Panc1 (cell line): ENCODE measurements at places on chromosomes 12 and 14. TPM values are rescaled to one million over a fixed set of nuclear protein-coding genes. Genes with fewer than 3 reads are reported as not detected.

DNA sequence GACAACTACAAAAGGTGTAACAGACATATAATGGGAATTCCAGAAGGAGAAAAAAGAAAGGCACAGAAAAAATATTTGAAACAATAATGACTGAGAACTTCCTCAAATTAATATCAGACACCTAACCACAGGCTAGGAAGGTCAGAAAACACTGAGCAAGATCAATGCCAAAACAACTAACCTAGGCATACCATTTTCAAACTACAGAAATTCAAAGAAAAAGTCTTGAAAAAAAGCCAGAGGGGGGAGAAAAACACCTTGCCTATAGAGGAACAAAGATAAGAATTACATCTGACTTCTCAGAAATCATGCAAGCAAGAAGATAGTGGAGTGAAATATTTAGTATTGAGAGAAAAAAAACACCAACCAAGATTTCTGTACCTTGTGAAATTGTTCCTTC is 77.8 kb downstream of the RIN3 start:
- no peaks in the 10 kb centered on the region for H3K36me3 ChIP-seq
- no peak overlapping the region for H3K4me3 ChIP-seq
- H3K4me1 ChIP-seq, result no peaks in the 10 kb centered on the region
- H3K27me3 ChIP-seq, result no peaks in the 10 kb centered on the region
- no peak overlapping the region for H3K27ac ChIP-seq
- DNase-seq, result no peak

GRCh38 chr12:106583242-106584103 is 669 bp downstream of the RFX4 start:
- no peak overlapping the region for H3K27ac ChIP-seq
- no peaks in the 10 kb centered on the region for H3K36me3 ChIP-seq
- peaks cover 47% of the 10 kb centered on the region for H3K27me3 ChIP-seq
- DNase-seq, result no peak

DNA sequence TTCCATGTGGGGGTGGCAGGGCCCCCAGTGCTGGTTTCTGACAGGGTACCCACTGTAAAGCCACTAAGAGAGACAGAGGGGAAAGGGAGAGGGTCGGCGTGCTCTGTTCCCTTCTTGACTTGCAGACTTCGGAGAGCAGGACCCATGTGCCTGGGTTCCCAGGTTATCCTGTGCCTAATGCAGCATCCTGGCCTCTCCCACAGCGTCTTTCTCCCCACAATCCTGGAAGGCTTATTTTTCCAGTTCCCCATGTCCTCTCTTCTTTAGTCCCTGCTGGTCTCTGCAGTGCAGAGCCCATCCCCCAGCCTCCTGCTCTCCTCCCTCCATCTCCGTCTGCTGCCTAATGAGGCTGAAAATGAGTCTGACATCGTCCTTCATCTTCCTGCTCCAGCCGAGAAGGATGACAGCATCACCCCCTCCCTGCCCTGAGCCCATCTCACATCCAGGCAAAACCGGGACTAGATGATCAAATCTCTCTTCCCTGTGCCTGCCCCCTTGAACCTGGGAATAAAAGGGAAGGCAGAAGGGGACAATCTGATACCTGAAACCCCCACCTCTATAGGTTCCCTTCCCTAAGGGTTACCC is 15.1 kb downstream of the CALCOCO1 start:
- DNase-seq, result no peak
- no peaks in the 10 kb centered on the region for H3K4me1 ChIP-seq
- no peak overlapping the region for H3K27ac ChIP-seq
- H3K27me3 ChIP-seq, result no peaks in the 10 kb centered on the region

GRCh38 chr14:20002319-20002718 is 356 bp downstream of the OR4Q2 start:
- H3K27ac ChIP-seq, result no peak overlapping the region
- no peak for DNase-seq
- H3K36me3 ChIP-seq, result no peaks in the 10 kb centered on the region
- no peaks in the 10 kb centered on the region for H3K27me3 ChIP-seq

DNA sequence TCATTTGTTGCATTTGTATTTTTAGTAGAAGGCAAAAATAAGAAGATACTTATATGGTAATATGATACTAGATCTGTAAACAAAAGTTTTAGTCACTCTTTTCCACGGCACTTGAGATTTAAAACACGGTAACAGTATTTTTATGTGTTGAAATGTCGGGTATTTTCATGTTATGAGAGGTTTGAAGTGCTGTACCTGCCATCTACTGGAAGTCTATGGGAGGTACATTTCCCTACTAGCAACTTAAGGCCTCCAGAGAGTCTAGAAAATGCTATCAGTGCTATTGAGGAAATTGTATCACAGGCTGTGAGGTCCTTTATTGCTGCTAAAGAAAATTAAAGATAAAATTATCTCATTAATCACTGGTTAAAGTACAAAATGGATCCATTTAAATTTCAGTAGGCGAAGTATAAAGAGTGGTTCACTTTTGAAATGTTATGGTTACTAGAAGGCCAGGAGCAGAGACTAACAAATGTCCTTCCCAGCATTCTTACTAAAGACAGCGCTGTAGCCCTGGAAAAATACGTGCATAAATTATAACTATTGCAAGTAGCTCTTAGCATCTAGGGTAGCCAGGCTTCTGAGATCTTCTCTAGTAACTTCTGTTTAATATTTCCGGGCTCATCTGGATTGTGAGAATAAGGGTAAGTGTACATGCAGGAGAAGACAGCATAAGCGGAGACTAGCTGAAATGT is 77.6 kb upstream of the PRKD1 start:
- H3K4me3 ChIP-seq, result no peak overlapping the region
- H3K36me3 ChIP-seq, result no peaks in the 10 kb centered on the region
- no peaks in the 10 kb centered on the region for H3K27me3 ChIP-seq
- no peaks in the 10 kb centered on the region for H3K4me1 ChIP-seq
- H3K27ac ChIP-seq, result no peak overlapping the region

DNA sequence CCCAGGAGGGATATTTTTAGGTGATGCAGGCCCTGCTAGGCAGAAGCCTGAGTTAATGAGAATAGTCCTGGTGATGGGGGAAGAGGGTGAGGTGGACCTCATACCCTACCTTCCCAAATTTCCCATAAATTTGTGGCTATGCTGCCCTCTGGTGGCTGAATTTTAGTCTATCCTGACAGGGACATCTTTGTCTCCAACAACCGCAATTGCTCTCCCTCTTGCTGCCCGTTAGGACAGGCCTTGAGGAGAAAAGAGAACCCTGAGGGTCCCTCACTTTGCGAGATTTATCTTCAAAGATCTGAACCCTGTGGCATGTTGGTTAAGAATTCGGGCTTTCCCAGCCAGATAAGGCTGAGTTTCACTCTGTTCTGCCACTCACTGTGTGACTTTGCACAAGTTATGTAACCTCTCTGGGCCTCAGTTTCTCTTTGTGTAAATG is 9.8 kb upstream of the ZNF385A start:
- peaks cover 5% of the 10 kb centered on the region; the same call in 1 of the 2 replicates for H3K36me3 ChIP-seq
- no peaks in the 10 kb centered on the region; the same call in 1 of the 2 replicates for H3K4me1 ChIP-seq
- DNase-seq, result no peak
- no peak overlapping the region for H3K4me3 ChIP-seq

GRCh38 chr12:127125607-127126259 is 1141.2 kb upstream of the TMEM132C start:
- DNase-seq, result no peak
- H3K27ac ChIP-seq, result no peak overlapping the region
- H3K4me3 ChIP-seq, result no peak overlapping the region
- no peaks in the 10 kb centered on the region for H3K27me3 ChIP-seq

DNA sequence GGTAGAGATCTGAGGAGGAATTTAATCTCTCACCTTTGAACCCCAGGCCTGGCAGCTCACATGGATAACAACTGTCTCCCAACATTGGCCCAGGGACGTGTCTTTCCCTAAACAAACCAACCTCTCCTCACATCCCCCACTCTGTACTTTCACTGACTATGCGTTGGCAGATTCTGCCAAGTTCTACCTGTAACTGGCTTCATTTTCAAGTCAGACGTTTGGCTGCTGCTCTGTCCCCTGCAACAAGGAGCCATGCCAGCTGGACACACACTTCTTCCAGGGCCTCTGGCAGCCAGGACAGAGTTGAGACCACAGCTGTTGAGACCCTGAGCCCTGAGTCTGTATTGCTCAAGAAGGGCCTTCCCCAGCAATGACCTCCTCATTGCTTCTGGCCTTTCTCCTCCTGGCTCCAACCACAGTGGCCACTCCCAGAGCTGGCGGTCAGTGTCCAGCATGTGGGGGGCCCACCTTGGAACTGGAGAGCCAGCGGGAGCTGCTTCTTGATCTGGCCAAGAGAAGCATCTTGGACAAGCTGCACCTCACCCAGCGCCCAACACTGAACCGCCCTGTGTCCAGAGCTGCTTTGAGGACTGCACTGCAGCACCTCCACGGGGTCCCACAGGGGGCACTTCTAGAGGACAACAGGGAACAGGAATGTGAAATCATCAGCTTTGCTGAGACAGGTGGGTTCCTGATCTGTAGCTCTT is at the start of gene INHBC:
INHBC (plus strand) TSS at position 268 of the 707 bp plus-strand sequence; CDS start at position 371, 103 bp downstream.
- no peaks in the 10 kb centered on the region for H3K27me3 ChIP-seq
- no peaks in the 10 kb centered on the region for H3K36me3 ChIP-seq
- H3K4me1 ChIP-seq, result peaks cover 6% of the 10 kb centered on the region
- no peak within 1 kb of the TSS for H3K4me3 ChIP-seq

- no peak overlapping the region for H3K4me3 ChIP-seq
- DNase-seq, result no peak
- H3K4me1 ChIP-seq, result no peaks in the 10 kb centered on the region
- no peaks in the 10 kb centered on the region; the same call in 1 of the 2 replicates for H3K27me3 ChIP-seq
- no peaks in the 10 kb centered on the region for H3K36me3 ChIP-seq
- no peak overlapping the region for H3K27ac ChIP-seq
Observed at GRCh38 chr12:118850244-118850825, 131.0 kb upstream of the SRRM4 start.

NANOG gene
- total RNA-seq, result 0.62 TPM

PPP1R1A gene
- total RNA-seq, result 0.23 TPM

DNA sequence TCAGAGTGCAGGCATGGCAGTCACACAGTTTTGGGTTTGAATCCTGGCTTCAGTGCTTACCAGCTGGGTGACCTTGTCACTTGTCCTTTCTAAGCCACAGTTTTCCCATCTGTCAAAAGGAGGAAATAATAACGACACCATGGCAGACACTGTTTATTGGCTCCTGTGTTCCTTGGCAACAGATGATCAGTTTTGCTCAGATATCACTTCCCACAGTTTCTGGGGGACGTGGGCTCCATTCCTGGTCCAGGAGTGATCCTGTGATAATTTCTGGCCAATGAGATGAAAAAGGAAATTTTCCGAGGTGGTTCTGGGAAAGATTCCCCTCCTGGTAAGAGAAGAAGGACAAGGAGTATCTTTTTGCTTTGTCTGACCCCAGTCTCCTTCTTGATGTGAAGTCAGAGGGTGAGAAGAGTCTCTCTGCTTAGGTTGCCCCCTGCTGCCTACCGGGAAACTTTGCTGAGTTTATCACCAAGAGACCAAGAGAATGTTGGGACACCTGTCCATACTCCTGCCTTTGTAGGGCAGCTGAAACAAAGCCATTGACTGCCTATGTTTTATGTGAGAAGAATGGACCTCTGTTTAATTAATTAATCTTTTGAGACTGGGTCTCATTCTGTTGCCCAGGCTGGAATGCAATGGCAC is 178.9 kb upstream of the NRXN3 start:
- no peak overlapping the region for H3K27ac ChIP-seq
- DNase-seq, result no peak
- no peaks in the 10 kb centered on the region for H3K4me1 ChIP-seq

GRCh38 chr12:12715459-12716150 is 1.6 kb upstream of the CDKN1B start:
- H3K27ac ChIP-seq, result peak overlapping the region; percentile 99
- peak overlapping the region; percentile 93 for H3K4me3 ChIP-seq
- peaks cover 24% of the 10 kb centered on the region for H3K4me1 ChIP-seq

- peaks cover 46% of the 10 kb centered on the region for H3K4me1 ChIP-seq
- no peak overlapping the region for H3K4me3 ChIP-seq
Observed at GRCh38 chr14:99752486-99753121, 40.6 kb upstream of the EML1 start.
